ENCODE measurements at places on chromosomes 16 and 17.

DNA sequence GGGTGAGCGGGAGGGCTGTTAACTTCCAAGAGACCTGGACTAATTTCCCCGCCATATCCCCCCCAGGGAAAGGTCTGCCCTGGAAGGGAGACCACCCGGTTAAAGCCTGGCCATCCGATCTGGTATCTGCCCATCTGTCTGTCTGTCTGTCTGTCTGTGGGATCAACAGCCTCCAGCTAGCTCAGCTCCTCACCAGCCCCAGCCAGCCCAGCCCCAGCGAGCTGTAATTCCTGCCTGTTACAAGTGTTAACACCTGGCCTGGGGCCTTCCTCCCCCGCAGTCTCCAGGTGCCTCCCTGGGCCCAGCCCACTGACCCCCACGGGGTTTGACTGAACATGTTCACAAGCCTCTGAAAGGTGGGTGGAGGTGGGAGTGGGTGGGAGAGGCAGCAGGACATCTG is 4.0 kb downstream of the WNT3 start:
- no peak for DNase-seq

- no peak for DNase-seq
These were observed 31.5 kb upstream of the FBXW10B start for GRCh38 chr17:15650741-15651582.

GRCh38 chr17:58335061-58335731 is 6.6 kb upstream of the TSPOAP1 start:
- no peak for DNase-seq

GRCh38 chr17:5759501-5759925 is 175.2 kb upstream of the NLRP1 start:
- no peak for DNase-seq

- DNase-seq: no peak
These were observed 78.8 kb downstream of the CCDC182 start for GRCh38 chr17:57666201-57666870.

DNA sequence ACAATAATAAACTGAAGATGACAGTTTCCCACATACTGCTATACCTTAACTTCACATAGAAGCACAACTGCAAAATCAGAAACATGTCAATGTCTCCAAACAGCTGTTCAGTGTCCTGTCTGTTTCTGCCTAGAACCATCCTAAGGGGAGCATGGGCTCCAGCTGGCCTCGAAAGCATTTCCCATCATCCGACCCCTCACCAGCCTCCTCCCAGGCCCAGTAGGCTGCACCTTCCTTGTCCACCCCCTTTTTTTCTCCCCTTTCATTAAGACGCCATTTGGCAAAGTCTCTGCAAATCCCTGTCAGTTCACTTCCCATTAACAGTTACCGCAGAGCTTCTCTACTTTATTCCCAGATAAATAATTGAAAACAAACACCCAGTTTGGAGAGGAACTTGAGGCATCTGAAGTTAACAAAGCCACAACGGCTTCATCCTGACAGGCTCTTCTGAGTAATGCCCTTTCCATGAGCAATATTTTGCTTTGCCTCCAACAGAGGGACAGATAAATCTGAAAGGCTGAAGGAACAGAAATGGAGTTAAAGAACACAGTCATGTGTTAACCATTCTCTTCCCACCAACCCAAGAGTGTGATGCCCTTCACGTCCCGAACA is 65.3 kb downstream of the SLC39A11 start:
- DNase-seq: peak; percentile 29

Data from retina (tissue), 1 donor.